COR-L47 (cell line): ENCODE measurements at places on chromosomes 2 and 18.

GRCh38 chr2:43038034-43038695 lies 188.2 kb downstream of the ZFP36L2 start:
- DNase-seq: no peak

DNA sequence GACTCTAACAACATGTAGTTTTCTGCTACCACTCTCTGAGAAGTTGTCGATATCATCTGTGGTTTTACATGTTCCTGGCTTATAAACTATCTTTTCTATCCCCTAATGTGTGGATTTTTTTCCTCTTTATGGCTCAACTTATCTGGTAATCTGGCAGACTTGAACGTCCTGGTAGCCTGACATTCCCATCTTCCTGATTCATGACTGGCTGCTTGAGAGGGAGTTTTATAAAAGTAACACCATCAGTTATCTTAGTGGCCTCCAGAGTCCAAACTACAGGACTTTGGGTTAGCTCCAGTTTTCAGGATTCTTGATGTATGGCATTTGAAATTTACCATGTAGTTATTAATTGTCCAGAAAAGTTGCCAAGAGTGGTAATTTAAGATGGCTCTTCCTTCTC lies 174.0 kb upstream of the GULP1 start:
- DNase-seq: no peak

DNA sequence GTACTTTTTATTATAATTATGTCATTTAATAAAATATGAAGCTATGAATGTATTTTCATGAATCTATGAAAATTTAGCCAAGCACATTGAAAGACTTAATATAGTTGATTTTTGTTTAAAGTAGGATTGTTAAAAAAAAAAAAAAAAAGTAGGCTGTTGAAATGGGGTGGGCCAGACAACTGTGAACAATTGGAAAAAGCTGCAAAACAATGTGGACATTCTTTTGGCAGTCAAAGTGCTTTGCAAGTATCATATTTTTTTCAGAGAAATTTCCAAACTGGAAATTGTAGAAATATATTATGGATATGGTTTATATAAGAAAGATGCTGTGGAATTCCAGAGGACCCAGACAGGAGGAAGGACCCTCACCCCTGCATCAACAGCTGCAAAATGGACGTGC lies 82.1 kb downstream of the ETAA1 start:
- no peak for DNase-seq

DNA sequence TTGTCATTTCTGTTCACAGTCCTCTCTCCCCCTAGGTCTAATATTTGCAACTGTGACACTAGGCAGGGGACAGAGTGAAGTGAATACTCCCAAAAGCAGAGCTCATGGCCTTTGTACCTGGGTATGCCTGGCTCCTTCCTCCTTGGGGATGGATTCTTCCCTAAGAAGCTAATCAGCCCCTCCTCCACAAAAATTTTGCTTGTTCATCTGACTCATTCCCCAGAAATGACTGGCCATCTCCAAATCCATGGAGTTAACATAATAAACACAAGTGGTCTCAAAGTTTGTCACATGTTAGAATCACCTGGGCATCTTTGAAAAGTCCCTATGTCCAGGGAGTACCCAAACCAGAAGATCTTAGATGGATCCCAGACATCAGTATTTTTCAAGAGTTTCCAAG lies 65.3 kb downstream of the SUCLG1 start:
- DNase-seq: no peak

DNA sequence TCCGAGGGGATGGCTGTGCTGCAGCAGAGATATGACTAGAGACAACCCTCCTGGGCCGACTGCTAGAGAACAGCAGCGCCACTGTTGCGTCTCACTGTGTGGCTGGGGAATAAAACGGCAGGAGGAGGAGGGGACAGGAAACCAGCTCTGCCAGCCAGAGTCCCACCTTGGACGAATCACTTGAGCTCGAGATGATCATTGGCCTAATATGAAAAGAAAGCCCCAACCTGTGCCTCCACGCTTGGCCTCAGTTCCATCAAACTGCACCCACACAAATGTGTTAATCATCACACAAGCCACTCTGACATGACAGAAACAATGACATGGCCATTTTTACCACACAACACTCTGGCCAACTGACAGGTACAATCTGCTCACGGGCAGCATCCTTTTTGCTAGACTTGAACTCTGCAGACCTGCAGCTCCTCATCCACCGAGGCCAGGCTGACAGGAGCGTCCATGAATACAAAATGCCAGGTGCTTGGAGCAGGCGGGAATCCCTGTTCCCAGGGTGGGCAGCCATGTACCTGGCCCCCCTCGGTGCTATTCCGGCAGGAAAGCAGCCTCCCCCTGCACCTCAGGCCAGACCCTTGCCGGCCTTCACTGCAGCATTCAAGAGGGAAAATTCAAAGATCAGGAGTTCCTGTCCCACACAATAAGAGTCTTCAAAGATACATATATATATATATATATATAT lies 52.3 kb downstream of the PARD6G start:
- DNase-seq: no peak

GRCh38 chr2:165560377-165560988 lies 91.0 kb downstream of the CSRNP3 start:
- DNase-seq: no peak

GRCh38 chr2:45497355-45497754 lies 113.7 kb downstream of the SRBD1 start:
- DNase-seq: no peak

GRCh38 chr2:88967844-88968243 lies 276.4 kb downstream of the RPIA start:
- peak; percentile 11 for DNase-seq

- DNase-seq: no peak
Observed at GRCh38 chr2:122515731-122516290, 760.4 kb downstream of the TSN start.

DNA sequence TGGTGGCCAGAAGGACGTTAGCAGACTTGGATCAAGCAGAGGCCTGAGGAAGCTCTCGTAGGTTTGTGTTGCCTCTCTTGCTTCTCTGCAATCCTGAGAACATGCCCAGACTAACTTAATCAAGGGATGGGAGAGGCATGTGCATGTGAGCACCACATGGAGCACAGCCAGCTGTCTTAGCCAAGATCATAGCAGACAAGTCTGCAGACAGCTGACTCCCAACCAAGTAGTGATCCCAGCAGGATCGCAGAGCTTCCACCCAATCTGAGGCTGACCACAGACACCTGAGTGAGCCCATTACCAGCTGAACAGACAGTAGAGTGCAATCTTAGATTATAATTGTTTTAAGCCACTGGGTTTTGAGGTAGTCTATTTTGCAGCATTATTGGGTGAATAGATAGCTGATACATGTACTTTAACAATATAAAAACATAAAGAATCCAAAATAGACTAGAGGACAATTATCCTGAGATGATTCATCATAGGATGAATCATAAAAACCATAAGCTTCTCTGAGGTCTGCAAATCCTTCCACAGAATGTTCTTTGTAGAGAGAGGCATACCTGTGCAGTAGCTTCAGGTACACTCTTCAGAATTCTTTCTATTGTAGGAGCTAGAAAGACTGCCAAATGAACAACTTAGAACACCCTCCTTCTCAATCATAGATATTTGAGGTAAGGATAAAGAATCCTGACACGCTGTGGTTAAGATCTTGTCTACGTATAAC lies 25.2 kb upstream of the FAM110C start:
- DNase-seq: no peak

- no peak for DNase-seq
Observed at GRCh38 chr2:127330753-127331152, 36.8 kb upstream of the ERCC3 start.

DNA sequence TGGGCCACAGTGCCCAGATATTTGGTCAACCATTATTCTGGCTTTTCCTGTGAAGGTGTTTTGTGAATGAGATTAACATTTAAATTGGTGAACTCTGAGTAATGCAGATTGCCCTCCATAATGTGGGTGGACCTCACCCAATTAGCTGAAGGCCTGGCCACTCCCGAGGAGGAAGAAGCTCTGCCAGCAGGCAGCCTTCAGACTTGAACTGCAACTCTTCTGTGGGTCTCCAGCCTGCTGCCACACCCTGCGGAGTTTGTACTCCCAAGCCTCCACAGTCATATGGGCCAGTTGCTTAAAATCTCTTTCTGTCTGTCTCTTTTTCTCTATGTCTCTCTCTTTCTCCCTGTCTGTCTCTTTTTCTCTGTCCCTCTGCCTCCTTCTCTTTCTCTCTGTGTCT lies 262.7 kb downstream of the MYCN start:
- no peak for DNase-seq

DNA sequence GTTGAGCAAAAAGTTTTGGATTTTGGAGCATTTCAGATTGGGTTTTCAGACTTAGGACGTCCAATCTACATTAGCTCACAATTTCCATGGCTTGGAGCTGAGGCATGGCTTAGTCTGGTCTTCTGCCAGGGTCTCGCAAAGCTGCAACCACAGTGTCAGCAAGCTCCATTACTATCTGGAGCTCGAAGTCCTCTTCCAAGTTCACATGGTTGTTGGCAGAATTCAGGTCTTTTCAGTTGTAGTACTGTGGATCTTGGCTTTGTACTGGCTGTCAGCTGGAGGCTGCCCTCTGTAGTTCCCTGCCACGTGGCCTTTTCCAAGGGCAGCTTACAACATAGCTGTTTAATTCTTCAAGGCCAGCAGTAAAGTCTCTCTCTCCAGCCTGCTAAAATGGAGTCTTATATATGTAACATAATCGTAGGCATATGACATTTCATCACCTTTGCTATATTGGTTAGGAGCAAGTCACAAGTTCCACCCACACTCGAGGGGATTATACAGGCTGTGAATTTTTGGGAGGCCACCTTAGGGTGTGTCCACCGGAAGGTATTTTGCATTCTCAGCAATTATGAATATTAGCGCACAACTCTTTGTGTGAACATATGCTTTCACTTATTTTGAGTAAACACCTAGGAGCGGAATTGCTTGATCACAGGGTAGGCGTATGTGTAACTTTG lies 41.5 kb upstream of the EPC2 start:
- no peak for DNase-seq

DNA sequence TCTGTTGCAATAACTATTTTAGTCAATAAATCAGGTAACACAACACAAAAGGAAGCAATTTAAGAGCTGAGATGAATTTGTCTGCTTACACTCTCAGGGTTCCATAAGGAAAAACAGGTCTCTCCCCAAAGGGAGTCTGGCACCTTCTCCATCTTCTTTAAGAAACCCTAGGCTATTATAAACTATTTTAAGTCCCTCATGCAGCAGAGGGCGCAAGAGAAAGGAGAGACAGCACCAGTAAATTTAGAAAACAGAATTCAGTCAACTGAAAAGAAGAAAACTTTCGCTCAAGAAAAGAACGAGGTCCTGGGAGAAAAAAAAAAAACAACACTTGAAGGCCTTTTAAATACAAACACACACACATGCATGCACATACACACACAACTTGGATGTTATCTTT lies 19.1 kb downstream of the SULT1C4 start:
- no peak for DNase-seq

- no peak for DNase-seq
Observed at GRCh38 chr2:96389736-96390135, 54.2 kb downstream of the NCAPH start.

DNA sequence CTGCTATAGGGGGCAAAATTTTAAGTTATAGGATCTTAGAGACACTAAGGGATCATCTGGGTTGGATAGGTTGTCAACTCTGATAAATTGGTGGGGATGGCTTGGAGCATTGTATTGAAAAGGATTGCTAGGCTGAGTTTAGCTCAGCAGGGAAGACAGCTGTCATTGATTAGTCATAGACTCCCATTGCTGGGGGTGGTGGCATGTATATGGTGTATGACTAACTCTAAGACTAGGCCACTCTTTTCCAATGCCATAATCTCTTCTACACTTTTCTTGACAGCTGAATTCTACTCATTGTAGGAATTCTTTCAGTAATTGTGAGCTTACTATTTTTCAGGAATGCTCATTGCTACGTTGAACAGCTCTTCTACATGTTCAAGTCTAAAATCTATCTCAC lies 81.3 kb upstream of the PELI1 start:
- DNase-seq: no peak

- peak; percentile 10 for DNase-seq
Observed at GRCh38 chr2:7014174-7014640, 97.0 kb downstream of the RNF144A start.

GRCh38 chr2:232637866-232638583 lies 4.6 kb downstream of the EFHD1 start:
- DNase-seq: no peak

- no peak for DNase-seq
Observed at GRCh38 chr2:102736110-102736409, 25.8 kb upstream of the TMEM182 start.

DNA sequence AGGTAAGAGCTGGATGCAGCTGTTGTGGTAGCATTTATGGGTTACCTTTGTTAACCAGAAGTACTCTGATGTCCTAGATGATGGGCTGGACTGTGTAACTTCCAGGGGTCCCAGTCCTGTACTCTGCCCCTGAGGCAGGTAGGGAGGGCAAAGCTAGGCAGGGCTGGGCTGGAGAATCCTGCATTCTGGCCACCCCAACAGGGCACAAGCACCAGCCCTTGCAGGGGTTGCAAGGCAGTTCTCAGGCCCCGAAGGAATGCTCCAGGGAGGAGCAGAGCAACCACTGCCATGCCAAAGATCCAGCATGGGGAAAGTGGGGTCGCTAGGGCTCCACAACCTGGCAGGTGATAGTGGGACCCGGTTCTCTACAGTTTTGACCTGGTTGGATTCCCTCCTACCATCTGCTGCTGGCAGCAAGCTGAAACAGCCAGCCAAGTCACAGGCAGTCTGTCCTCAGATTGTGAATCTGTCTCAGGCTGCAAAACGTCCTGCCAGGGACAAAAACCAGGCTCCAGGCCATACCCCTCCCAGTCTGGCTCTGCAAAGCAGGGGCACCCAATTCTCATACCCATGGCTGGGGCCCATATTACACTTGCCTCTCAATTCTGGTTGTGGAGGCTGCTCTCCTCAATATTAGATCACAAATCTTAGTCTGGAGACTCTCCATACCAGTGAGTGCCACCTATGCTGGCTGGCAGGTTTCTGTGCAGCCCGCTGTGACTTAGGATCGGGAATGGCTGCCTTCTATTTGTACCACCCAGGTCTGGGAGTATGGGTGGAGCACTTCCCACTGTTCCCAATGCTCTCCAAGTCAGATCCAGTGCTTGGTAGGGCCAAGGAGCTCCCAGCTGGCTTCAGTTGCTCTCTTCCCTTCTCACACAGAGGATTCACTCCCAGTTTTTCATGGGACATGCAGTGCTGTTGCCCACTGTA lies 61.1 kb downstream of the SMCHD1 start:
- no peak for DNase-seq
